Memory B cell (primary cell): ENCODE measurements at places on chromosomes 3 and 15.

DNA sequence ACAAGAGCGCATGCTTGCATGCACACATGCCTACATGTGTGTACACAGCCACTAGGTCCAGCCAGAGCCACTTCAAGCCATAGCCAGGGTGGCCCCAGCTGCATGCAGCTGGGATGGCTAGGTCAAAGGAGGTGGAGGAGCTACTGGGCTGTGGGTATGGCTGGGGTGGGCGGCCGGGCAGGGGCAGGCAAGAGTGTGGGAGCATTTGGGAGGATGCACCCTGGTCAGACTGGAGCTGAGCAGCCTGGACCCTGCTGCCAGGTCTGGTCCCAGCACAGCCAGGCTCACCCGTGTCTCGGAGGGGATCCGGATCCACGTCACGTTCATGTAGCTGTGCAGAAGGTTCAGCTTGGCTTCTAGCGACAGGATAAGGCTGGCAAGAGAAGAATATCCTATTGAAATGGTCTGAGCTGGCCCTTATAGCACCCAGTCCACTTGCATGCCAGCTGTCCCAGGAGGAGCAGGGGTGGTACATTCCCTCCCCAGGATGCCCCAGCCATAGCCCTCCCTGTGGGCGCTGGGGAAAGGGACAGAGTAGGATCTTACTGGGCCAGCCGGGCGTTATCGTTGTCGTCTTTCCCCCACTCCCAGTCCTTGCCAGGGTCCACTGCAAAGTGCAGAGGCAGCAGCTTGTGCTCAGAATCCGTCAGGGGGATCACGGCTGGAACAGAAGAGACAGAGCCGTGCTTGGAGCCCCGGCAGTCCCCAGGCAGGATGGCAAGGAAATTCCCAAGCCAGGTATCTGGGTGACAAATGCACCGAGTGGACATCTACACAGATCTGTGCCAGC, 160.5 kb downstream of the KLF13 start:
- DNase-seq: no peak

DNA sequence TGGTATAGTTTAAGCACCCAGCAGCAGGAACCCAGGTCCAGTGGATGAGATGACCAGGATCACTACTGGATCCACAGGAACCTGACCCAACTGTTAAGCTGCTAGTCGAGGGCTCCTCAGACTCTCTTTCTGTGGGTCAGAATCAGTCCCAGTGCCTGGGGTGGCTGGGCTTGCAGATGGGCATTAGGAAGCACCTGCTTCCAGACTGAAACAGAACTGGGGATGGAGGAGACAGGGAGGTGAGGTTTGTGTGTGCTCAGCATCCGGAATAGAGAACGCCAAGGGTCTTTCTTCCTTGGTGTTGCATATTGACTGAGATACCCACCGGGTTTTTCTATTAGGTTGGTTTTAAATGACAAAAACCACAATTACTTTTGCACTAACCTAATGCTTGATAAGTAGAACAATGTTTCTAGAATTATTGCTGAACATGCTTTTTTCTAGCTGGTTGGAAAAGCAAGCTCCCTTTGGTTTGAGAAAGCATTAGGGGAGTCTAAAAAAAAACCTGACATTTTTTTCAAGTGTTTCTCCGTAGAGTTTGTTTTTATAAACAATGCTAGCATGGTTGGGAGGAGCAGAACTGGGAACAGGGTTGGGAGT, 779 bp downstream of the ST3GAL6 start:
- no peak for DNase-seq

DNA sequence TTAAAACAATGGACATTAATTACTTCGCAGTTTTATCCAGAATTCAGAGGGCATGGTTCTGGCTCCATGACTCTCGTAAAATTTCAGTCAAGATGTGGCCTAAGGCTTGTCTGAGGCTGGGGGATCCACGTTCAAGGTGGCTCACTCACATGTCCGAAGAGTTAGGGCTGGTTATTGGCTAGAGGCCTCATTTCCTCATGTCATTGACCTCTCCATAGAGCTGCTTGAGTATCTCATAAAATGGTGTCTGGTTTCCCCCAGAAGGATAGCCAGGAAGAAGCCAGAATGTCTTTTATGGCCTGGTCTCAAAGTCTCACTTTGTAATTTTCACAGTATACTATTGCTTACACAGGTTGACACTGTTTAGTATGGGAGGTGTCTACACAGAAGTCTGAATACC, 67.3 kb upstream of the DCBLD2 start:
- no peak for DNase-seq

DNA sequence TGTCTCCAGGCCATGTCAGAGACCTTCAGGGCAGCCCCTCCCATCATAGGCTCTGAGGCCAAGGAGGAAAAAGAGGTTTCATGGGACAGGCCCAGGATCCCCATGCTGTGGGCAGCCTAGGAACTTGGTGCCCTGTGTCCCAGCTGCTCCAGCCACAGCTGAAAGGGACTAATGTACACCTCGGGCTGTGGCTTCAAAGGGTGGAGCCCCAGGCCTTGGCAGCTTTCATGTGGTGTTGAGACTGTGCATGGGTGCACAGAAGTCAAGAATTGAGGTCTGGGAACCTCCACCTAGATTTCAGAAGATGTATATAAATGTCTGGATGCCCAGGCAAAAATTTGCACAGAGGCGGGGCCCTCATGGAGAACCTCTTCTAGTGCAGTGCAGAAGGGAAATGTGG, 6.6 kb upstream of the SSR3 start:
- no peak for DNase-seq

GRCh38 chr15:77568973-77569728, 63.6 kb downstream of the LINGO1 start:
- no peak for DNase-seq

DNA sequence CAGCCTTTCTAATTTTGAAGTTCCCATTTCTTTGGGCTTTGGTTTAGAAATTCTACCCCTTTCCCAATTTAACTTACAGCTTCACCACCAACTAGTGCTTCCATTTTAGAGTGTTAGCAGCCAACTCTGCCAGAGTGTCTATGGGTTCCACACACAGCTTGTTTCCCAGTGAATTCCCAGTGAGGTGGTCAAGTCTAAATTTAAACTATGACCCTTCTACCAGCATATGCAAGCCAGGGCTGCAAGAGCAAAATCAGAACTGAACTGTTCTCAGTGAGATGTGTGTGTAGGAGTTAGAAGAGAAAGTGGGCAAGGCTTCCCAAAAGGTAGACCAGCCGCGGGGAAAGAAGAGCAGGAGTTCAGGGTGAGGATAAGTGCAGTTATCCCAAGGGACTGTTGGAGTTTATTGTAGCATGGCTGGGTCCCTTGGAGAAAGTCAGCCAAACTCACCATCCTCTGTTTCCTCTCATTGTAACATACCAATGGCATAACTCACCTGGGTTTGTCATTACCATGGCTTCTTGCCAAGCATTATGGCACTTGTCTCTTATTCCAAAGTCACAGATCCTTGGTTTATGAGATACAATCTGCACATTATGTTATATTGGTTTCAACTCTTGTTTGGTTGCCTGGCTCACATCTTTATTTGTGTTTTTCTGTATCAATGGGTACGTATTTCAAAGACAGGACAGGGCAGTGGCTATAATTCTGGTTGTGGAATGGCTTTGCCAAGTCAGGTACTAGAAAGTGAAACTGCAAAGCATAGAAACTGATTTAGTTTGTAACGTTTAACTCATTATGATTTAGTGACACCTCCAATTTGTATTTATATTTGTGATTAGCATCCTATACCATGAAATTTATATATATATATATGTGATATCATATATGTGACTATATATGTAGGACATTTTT, 130.2 kb upstream of the UMPS start:
- DNase-seq: no peak

DNA sequence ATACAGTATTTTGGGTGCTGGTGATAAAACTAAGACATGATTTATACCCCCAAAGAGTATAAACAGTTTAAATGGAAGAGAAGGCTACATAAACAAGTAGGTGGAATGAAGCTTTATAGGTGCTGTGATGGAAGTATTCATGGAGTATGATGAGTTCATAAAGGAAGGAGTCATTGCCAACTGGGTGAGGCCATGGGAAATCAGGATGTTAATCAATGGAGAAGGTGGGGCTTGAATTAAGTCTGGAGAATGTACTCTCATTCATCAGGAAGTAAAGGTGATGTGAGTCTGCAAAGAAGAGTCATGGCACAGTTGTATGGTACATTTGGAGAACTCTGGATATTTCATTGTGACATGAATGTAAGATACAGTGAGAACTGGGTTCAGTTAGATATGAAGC, 147.5 kb upstream of the MME start:
- DNase-seq: no peak

DNA sequence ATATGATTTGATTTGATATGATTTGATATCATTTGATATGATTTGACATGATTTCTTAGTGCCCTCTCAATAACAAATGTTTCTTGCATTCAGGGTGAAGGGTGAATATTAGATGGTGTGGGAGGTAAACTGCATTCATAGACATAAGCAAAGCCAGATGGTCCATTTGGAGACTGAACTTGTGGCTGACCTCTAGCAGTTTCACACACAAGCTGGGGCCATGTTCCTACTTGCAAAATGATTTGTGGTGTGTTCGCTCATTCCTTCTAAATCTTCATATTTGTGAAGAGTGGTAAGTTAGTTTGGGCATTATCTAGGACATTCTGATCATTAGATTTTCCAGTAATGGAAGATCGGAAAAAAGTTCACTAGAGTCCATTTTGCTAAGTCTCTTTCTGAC, 40.5 kb upstream of the CCR4 start:
- no peak for DNase-seq

DNA sequence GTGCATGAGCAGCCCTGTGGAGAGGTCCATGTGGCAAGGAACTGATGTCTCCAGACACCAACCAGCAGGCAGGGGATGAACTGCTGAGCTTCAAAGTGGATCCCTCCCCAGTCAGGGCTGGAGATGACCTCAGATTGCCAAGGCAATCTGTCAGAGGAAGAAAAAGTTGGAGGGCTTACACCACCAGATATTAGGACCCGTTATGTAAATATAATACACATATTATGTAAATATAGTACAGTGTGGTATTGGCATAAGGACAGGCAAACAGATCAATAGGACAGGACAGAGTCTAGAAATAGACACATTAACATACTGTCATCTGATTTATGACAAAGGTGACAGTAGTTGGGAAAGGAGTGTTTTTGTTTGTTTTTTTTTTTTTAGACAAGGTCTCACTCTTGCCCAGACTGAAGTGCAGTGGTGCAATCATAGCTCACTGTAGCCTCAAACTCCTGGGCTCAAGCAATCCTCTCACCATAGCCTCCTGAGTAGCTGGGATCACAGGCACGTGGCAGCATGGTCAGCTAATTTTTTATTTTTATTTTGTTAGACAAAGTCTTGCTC, 18.0 kb upstream of the RAB7A start:
- no peak for DNase-seq

DNA sequence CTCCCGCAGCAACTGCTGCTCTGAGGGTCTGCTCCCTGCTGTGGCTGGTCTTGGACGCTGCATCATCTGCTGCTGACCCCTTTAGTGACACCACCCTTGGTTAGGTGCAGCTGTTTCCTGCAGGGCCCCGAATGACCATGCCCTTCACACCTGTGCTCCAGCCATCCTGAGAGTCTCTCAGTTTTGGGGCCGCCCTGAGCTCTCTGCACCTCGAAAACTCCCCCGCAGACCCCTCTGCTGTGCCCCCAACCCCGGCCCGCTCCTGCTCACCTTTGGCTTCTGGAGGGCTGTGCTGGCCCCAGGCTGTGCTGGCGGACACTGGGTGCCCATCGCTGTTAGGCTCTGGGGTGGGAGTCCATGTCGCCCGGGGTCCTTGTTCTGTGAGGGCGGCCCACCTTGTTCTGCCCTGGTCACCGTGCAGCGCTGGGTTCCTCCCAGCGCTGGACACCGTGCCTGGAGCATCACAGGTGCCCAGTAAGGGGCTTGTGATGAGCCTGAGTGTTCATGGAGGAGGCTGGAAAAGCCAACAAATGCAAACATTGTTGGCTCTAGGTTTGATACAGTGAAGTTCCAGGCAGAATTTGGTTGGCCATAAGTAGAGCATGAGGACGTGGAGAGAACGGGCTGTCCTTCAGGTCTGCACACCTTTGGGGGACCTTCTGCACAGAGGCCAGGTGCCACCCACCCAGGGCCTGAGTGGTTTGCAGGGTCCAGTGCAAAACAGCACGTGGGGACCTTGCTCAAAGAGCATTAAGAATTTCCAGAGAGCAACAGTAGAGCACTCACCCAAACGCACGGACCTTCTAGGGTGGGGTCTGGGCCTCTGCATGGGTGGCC, 12.3 kb downstream of the ABTB1 start:
- no peak for DNase-seq
